ENCODE measurements at places on chromosomes 5 and 9.

GRCh38 chr5:176812269-176813259 is 2.2 kb downstream of the UNC5A start:
- peak; percentile 31 for DNase-seq

DNA sequence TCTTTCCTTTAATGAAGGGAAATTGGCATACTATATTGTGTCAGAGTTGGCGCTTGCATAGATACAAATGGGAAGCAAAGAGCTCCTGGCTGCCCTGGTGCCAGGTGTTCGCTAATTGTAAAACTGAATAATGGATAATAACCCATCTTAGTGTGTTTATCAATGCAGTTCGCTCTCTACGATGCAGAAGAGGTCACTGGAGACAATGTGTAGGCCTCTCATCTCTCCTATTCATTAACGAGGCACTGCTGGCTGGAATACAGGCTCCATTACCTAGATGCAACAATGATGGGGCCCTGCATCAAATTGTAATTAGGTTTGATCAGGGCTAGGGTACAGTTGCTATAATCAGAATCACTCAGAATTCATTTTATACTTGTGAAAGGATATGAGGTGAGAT is 171.0 kb downstream of the RMI1 start:
- no peak for DNase-seq

DNA sequence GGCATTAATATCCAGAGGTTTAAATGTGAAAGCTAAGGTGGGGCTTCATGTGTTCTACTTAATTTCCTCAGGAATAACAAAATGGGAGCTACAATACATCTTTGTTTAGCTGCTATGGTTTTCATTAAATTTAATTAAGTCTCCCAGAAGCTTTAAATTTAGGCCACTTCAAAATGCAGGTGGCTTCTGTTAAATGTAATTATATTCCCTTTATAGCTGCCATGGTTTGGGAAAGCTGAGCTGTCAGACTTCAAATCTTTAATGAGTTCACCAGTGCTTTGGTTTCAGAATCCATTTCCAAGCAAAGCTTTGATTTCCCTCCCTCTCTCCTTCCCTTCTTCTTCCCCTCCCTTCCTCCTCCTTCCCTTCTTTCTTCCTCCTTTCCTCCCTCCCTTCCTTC is 58.4 kb upstream of the FAM170A start:
- no peak for DNase-seq

DNA sequence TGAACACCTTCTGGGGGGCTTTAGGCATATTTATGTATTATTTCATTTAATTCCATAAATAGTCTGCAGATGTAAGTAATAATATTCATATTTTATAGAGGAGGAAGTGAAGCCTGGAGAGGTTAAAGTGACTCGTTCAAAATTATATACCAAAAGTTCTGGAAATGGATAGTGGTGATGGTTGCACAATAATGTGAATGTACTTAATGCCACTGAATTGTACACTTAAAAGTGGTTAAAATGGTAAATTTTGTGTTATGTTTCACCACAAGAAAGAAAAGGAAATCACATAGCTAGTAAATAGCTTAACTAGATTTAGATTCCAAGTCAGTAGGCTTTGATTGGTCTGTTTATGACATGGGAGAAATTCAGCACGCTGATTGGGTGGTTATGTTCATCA is 13.0 kb upstream of the TMEFF1 start:
- DNase-seq, result peak; percentile 20

- DNase-seq, result no peak
Measured at GRCh38 chr9:34674440-34674839, 12.0 kb upstream of the CCL27 start.

DNA sequence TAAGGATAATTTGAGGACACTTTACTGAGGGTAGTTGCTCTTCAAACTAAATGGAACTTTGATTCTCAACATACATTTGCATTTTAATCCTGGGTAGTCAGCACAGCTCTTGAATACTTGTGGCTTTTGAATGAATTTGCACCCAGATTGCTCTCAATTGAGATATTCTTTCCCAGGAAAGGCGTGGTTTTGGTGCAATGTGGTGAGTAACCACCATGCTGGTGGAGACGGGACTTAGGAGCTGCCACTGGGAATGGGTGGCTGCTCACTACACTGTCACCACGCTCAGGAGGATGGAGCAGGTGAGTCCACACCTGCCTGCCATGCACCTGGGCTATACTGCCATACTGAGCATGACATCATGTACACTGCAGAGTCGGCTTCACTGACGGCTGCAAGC is 99.2 kb downstream of the IRX1 start:
- DNase-seq, result no peak

- DNase-seq, result no peak
Measured at GRCh38 chr5:54859316-54859715, 126.1 kb downstream of the ESM1 start.

GRCh38 chr5:62488531-62488930 is 76.0 kb downstream of the IPO11 start:
- no peak for DNase-seq

GRCh38 chr9:138097501-138097991 is 220.0 kb downstream of the CACNA1B start:
- no peak for DNase-seq

GRCh38 chr9:125332527-125332926 is 70.9 kb downstream of the GAPVD1 start:
- DNase-seq, result no peak

GRCh38 chr9:6838158-6838557 is 80.4 kb downstream of the KDM4C start:
- peak; percentile 62 for DNase-seq
